Germinal center (tissue), 1 donor: ENCODE measurements at places on chromosomes 7 and 10.

- no peak for DNase-seq
Observed at GRCh38 chr10:133245439-133246235, 8.0 kb downstream of the VENTX start.

DNA sequence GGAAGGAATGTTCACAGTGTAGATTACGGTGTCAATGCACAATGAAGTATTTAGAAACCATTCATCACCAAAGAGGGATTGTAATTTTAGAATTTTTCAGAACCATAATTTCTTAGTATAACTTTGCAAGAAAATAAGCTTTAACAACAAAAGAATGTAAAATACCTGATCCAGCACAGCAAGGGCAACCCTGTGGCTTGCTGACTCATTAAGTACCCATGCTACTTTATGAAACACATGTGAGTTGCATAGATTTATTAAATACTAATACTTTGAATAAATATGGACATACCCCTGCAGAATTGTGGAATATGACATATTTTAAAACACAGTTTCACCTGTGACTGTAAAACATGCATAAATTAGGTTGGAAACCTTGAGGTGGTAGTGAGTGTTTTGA, 281.3 kb downstream of the ZNF248 start:
- DNase-seq = no peak

- DNase-seq = no peak
Observed at GRCh38 chr10:124533266-124533665, 71.6 kb downstream of the LHPP start.

DNA sequence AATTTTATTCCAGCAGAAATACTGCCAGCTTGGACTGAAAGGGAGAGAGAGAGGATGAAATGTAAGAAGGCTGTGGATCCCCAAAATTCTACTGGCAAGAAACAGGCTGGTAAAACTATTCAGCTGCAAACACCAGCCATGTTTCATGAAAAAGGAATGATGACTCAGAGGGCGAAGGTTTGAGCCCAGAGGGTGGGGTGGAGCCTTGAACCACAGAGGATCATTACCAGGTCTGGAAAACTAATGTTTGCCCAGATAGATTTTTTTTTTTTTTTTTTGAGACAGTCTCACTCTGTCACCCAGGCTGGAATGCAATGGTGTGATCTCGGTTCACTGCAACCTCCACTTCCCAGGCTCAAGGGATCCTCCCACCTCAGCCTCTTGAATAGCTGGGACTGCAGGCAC, 41.7 kb upstream of the NRF1 start:
- no peak for DNase-seq
